ENCODE measurements at places on chromosomes 4 and X.

DNA sequence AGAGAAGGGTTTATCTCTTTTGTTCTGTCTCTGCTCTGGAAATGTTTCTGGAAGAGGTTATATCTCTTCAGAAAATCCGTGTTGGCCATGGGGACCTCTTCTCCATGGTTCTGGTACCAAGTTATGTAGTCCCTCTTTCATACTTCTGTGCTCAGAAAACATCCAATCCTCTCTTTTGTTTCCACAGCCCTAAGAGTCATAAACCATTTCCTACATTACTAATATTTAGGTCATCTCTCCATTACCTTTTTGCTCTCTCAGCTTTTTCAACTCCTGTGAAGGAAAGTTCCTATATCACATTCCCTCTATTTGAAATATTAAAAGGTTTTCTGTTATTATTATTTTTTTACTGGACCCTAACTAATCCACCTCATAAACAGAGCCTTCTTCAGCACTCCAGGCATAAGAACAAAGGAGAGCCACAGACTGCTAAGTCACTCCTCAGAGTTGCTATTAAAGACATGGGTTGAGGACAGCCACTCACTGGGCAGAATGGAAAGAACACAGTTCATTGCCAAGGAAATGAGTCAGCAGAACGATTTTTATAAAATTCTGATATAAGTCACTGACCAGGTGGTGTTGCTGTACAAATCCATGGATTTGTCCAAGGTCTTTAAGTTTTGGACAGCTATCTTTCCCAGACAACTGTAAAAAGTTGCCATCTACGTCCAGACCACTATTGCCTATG lies 122.4 kb upstream of the NPY2R start:
- no peak for DNase-seq
- no peaks in the 10 kb centered on the region for H3K27me3 ChIP-seq
- H3K36me3 ChIP-seq, result no peaks in the 10 kb centered on the region
- H3K27ac ChIP-seq, result no peak overlapping the region
- no peak overlapping the region for H3K4me3 ChIP-seq

- no peaks in the 10 kb centered on the region for H3K4me1 ChIP-seq
- no peak overlapping the region for H3K4me3 ChIP-seq
- no peaks in the 10 kb centered on the region for H3K36me3 ChIP-seq
- no peak for DNase-seq
- no peak overlapping the region for H3K27ac ChIP-seq
- H3K27me3 ChIP-seq, result no peaks in the 10 kb centered on the region
Observed at GRCh38 chr4:137267024-137267423, 265.3 kb downstream of the PCDH18 start.

DNA sequence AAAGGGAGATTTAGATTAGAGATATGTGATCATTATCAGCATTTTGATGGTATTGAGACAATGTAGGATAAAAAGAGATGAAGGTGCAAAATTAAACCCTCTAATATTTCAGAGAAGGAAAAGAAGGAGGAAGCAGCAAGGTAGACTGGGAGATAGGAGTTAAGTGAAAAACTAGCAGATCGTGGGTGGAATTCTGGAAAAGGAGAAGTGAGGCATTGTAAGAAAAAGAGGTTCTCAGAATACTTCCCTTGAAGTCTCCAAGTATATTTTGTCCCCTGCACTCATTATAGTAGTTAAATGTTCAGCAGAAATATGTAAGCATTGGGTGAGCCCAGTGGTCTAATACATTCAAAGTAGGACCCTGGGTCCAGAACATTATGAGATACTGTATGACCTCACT lies 30.3 kb downstream of the COPS4 start:
- H3K36me3 ChIP-seq, result peaks cover 100% of the 10 kb centered on the region
- H3K4me3 ChIP-seq, result no peak overlapping the region
- no peaks in the 10 kb centered on the region for H3K4me1 ChIP-seq
- DNase-seq, result no peak
- no peaks in the 10 kb centered on the region for H3K27me3 ChIP-seq

DNA sequence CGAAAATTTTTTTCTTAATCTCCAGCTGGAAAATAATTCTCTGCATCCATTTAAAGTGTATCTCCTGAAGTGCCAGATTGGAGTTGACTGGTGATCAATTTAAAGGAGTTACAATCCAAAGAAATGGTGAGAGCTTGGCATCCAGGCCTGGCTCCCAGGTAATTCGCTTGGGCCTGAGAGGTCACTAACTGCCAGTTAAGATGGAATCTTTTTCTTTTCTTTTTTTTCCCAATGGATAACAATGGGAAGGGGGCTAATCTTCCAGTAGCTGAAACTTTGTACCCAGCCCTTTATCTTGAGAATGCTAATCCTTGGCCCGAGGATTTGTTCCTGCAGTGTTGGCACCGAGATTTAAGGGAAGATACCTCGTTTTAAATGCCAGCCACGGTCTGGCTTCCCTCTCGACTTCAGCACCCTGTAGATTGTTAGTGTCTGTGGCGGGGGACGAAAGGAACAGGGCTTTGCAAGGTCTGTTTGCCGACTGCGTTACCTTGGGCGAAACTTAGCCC lies 13.3 kb upstream of the PITX2 start:
- peak overlapping the region; percentile 83 for H3K27ac ChIP-seq
- H3K4me3 ChIP-seq, result peak overlapping the region; percentile 19
- peaks cover 9% of the 10 kb centered on the region for H3K4me1 ChIP-seq

- no peak for DNase-seq
- H3K27me3 ChIP-seq, result no peaks in the 10 kb centered on the region
- H3K27ac ChIP-seq, result no peak overlapping the region
- H3K36me3 ChIP-seq, result no peaks in the 10 kb centered on the region
- no peak overlapping the region for H3K4me3 ChIP-seq
Observed at GRCh38 chrX:23509256-23509655, 158.0 kb upstream of the PRDX4 start.

DNA sequence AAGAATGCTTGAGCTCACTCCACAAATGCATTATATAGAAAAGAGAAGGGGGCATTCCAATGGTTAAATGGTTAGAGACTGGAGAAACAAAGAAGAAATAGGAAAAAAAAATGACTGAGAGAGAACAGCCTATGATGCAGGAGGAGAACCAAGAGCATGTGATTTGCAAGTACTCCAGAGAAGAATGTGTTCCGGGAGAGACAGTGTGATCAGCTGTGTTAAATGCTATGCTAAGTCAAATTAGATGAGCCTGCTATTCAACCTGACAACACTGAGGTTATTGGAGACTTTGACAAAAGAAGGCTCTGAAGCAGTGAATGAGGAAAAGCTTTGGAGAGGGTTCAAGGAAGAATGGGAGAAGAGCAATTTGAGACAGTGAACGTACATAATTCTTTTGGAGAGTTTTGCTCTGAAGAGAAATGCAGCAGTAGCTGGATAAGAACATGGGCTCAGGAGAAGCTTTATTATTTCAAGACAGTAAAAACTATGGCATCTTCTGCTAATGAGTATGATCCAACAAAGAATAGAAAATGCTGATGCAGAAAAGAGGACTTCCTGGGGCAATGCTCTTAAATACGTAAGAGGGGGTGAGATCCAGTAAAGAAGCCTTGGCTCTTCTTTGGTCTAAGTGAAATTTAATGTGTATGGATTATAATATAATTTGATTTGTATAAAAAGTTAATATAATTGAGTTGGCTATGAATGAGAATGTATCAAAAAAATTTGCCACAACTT lies 66.3 kb downstream of the PPP3CA start:
- no peak overlapping the region for H3K4me3 ChIP-seq
- no peak for DNase-seq
- H3K36me3 ChIP-seq, result no peaks in the 10 kb centered on the region
- no peaks in the 10 kb centered on the region for H3K27me3 ChIP-seq

DNA sequence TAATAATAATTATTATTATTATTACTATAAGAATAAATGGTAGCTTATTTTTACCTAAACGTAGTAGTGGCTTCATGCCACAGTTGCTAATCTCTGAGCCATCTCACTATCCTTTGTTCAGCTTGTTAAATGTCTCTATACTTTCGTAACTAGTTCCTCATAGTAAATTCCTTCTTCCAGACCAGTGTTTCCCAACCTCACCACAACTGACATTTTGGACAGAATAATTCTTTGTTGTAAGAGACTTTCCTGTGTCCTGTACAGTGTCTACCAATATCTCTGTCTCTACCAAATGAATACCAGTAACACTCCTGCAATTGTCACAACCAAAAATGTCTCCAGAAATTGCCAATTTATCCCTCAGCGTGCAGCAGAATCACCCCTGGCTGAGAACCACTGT lies 1040.9 kb downstream of the DMD start:
- no peaks in the 10 kb centered on the region for H3K36me3 ChIP-seq
- no peak overlapping the region for H3K4me3 ChIP-seq
- H3K27ac ChIP-seq, result no peak overlapping the region
- no peak for DNase-seq
- H3K27me3 ChIP-seq, result no peaks in the 10 kb centered on the region
- no peaks in the 10 kb centered on the region for H3K4me1 ChIP-seq

DNA sequence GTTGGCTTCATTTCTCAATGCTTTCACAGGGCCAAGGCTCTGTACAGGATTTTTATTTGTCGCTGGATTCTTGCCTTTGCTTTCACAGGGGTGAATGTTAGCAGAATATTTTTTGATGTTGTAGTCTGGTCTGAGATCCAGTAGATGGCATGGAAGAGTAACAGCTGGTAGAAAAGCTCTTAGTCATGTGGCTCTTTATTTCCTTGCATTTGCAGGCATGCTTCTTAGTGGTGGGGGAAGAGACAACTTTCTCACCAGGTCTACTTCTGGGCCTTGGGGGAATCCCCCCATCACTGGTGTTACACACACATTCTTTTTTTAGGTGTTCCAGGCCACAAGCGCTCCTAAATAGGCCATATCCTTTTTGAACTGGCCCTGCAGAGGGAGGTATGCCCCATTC lies 58.2 kb upstream of the DKK2 start:
- no peaks in the 10 kb centered on the region for H3K4me1 ChIP-seq
- no peaks in the 10 kb centered on the region for H3K36me3 ChIP-seq
- no peaks in the 10 kb centered on the region for H3K27me3 ChIP-seq
- H3K4me3 ChIP-seq, result no peak overlapping the region

DNA sequence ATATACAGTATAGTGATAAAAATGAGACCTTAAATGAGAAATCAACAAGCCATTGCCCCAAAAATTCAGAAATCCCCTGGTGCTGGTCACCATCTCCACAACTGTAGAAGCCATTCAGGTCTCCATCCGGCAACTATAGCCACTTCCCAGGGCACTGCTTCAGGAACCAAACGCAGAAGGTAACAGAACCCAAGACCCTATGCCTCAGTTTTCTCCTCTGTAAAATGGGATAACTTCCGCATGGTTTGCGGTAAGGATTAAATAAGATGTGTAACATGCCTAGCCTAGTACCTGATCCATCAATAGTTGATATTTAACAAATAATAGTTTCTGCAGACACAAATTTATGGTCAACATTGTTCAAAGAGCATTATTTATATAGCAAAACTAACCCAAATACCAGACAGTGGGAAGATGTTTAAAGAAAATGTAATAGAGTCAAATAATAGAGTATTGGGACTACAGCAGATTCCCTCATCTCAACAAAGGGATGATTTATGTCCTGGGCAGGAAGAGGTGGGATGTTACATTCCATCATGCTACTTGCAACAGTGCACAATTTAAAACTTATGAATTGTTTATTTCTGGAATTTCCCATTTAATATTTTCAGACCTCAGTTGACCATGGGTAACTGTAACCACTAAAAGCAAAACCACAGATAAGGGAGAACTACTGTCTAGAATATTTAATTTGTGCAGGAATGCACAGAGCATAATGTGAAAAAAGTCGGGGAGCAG lies 30.0 kb downstream of the IRF2 start:
- DNase-seq, result no peak
- no peak overlapping the region for H3K27ac ChIP-seq
- peaks cover 9% of the 10 kb centered on the region for H3K4me1 ChIP-seq
- no peak overlapping the region for H3K4me3 ChIP-seq

- no peak overlapping the region for H3K4me3 ChIP-seq
- DNase-seq, result no peak
- H3K27ac ChIP-seq, result no peak overlapping the region
- no peaks in the 10 kb centered on the region for H3K4me1 ChIP-seq
- no peaks in the 10 kb centered on the region for H3K36me3 ChIP-seq
Observed at GRCh38 chr4:185134307-185134869, 8.7 kb upstream of the SLC25A4 start.

DNA sequence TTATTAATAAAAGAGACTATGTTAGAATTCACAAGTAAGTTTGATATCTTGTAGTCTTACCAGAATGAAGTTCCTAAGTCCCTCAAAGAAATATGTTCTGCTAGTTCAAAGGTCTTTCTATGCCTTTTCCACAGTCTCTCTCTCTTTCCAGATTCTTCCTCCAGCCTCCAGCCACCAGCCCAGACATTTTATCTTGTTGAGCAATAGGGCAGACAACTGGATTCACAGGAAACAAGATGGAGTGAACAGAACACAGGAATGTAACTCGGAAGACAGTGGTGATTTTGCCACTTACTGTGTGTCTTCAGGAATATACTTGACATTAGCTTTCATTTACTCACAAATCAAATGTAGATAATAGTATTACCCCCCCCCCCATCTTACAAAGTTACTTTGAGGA lies 17.1 kb upstream of the CPEB2 start:
- no peak overlapping the region for H3K4me3 ChIP-seq
- no peak overlapping the region for H3K27ac ChIP-seq
- H3K27me3 ChIP-seq, result no peaks in the 10 kb centered on the region
- DNase-seq, result no peak

GRCh38 chr4:10203851-10204250 lies 87.3 kb upstream of the WDR1 start:
- no peaks in the 10 kb centered on the region for H3K4me1 ChIP-seq
- DNase-seq, result no peak
- H3K27ac ChIP-seq, result no peak overlapping the region
- H3K27me3 ChIP-seq, result peaks cover 7% of the 10 kb centered on the region
- no peaks in the 10 kb centered on the region for H3K36me3 ChIP-seq
